ENCODE measurements at places on chromosomes 1 and 21.

- DNase-seq, result no peak
These were observed 34.5 kb downstream of the PROX1 start for GRCh38 chr1:214022229-214022791.

- DNase-seq, result no peak
These were observed 55.1 kb upstream of the ADARB1 start for GRCh38 chr21:45019076-45019886.

GRCh38 chr1:180976732-180977357 is 45.8 kb downstream of the STX6 start:
- no peak for DNase-seq

DNA sequence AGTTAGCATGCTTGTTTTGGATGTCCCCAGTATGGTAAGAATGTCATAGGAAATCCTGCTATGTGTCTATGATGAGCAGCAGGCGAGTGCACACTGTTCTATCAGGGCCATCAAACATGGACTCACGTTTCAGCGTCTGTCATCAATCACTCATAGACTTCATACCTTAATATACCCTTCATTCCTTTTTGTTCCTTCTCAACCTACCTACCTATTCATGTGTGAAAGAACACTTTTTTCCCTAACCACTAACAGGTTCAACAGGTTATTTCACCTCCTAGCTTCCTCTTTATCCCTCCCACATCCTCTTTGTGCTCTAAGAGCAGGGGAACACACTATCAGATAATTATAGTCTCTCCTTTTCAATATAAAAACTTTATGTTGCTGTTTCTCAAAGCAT is 300.6 kb downstream of the TM2D1 start:
- no peak for DNase-seq

- DNase-seq, result no peak
These were observed 7.8 kb downstream of the SNAP47 start for GRCh38 chr1:227742738-227743715.

GRCh38 chr1:111290104-111290503 is 547 bp upstream of the CHIA start:
- no peak for DNase-seq

DNA sequence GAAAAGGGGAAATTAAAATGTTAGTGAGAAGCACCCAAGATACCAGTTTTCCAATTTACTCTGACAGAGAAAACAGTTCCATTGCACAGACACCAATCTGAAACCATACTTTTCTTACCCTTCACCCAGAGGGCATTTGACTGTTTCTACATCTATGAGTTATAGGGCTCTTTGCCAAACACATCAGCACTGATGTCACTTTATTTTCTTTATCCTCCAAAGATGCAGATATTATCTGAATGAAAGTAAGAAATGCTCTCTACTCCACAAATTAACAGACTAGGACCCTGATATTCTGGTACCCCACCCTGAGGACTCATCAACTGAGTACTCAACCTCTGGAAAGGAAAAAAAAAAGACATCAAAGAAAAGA is 24.2 kb upstream of the PEX19 start:
- no peak for DNase-seq

- no peak for DNase-seq
These were observed 40.9 kb downstream of the PLA2G4A start for GRCh38 chr1:186869526-186870228.

DNA sequence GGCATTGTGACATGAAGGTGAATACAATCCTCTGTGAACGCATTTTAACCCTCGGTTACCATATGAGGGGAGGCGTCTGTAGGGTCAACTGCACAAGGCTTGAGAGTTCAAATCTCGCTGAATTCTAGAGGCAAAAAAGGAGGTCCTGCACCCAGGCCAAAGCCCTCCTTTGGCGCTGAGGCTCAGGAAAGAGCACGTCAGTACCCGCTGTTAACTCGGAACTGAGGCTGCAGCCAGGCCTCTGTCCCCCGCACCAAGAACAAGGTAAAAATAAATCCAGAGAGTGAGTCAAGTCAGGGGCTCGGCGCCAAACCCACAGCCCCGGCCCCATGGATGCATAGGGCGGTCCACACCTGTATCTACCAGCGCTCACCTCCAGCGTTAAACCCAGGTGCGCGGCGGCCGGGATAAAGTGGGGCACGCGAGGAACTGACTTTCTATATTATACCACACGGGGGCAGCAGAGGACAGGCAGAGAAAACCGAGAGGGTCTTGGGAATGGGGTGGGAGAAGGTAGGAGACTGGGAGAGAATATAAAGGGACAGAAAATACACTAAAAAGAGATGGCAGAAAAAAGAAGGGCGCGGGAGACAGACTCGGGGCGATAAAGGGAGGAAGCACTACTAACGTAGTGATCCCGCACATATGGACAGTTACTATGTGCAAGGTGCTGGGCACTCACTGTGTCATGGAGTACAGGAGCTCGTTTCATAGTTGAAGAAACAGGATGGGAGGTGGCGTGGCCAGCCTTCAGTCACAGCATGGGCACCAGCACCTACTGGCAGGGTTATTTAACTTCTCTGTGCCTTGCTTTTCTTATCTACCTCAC is 54.9 kb downstream of the DMRTA2 start:
- no peak for DNase-seq

DNA sequence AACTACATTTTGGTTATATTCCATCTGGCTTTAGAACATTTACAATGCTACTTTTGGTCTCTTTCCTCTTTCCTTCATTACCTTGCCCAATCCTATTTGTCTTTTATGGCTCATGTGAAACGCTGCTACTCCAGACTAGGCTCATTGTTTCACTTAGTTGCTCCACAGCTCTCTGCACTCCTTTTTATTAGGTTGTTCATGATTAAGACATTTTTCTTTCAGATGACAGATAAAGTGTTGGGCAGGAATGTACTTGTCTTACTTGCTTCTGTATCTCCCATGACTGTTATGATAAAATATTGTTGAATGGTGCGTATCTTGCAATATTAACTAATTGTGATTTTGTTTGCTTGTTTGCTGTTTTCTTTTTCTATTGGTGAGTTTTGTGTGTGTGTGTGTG is 1532.3 kb downstream of the KCNT2 start:
- no peak for DNase-seq

DNA sequence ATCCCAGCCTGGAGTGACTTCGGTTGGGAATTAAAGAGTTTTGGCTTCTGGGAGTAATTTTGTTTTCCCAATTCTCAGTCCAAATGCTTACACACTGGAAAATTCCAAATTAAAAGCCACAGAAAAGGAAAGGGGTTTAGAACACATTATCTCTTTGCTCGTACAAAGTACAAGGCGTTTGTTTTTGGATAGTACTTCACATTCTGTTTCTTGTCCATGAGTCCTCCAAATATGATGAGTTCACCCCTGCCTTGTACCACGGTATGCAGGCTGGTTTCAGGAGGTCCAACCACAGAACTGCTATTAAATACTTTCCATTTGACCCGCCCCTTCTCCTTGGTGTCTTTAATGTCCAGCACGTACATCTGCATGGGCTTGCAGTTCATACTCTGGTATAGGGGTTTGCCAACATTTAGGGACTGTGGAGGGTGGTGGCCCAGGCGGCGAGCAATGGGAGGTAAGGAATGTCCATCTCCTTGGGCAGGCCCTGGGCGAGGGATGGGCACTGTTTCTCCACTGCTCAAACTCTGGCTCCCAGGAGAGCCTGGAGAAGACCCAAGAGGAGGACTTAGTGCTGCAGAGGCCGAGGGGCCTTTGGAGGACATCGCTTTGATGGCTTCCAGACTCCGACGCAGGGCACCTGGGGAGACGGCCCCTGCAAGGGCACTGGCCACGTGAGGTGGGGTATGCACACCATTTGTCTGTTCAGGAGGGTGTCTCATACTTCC is 13.7 kb upstream of the CPLANE2 start:
- DNase-seq, result no peak

DNA sequence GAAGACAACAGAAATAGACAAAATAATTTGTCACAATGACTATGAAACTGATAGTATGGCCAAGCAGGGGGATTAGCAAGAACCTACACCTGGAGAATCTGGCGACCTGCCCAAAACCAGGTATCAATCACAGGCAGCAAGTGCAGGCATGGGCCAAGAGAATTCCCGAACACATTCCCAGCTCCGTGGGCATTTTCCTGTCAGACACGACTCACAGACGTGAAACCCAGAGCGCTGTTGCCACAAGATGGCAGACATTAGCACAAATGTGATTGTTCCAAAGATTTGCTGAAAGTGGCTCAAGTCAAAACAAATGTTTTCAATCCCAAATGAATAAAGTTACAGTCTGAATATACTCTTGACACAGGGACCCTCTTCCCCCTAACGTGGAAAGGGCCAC is 36.8 kb downstream of the HLCS start:
- no peak for DNase-seq

- no peak for DNase-seq
These were observed 65.3 kb upstream of the PPP2R5A start for GRCh38 chr1:212219679-212220463.

DNA sequence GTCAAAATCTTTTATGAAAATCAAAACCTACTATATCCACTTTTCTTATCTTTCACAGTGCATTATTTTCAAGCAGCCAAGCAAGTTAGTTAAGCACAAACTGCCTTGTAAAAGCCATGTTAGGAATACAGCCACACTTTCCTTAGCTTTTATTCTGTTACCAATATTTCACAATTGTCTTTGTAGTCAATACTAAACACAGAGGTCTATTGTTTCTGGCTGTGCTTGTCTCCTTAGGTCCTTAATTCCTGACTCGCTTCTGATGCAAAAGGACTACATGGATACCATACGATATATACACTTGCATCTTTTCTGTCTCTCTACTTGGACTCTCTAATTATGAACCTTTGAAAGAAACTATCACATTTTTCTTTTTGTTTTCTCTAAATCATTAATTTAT is 331.8 kb downstream of the NEGR1 start:
- DNase-seq, result no peak

DNA sequence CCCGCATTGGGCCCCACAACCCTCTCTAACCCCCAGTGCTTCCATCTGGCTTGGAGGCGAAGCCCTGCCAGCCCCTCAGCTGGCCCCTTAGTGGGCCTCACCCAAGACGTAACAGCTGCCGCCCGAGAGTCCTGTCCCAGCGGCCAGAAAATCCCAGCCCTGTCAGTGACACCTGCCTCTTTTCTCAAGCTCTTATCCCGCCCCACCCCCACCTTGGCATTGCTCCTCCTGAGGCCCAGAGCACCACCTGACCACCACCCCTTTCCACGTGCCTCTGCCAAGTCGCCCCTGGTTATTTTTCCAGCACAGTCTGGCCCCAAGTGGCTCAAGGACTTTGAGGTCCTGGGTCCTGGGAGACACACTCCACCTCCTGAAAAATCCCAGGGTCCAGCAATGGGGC is 5.9 kb upstream of the CTRC start:
- DNase-seq, result no peak

DNA sequence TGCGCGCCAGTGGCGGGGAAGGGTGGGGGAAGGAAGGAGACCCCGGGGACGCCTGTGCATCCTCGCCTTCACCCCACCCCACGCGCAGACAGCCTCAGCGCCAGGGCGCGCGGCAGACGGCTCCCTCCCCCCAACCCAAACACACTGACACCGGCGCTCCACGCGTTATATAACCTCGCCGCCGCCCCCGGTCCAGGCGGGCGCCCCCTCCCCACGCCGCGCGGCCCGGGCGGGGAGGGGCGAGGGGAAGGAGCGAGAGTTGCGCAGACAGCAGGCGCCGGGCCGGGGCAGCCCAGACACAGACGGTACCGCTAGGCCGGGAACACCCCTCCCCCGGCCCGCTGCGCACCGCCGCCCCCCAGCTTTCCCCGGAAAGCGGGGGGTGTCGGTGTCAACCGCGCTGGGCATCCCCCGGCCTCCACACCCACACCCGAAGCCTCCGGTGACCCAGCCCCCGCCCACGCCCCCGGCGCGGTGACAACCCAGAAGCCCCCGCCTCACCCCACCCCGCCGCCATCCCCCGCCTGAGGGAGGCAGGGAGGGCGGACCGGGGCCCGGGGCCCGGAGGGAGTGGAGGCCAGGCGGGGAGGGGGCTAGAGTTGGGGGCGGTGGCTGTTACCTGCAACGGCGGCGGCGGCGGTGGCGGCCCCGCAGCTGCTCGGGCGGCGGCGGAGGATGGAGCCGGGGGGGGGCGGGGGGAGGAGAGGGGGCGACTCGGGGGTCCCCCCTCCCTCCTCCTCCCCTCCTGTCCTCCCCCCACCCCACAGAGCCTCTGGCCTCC is 432 bp downstream of the AKT3 start:
- DNase-seq, result no peak

GRCh38 chr21:42594616-42595282 is 58.7 kb upstream of the PDE9A start:
- DNase-seq, result no peak

DNA sequence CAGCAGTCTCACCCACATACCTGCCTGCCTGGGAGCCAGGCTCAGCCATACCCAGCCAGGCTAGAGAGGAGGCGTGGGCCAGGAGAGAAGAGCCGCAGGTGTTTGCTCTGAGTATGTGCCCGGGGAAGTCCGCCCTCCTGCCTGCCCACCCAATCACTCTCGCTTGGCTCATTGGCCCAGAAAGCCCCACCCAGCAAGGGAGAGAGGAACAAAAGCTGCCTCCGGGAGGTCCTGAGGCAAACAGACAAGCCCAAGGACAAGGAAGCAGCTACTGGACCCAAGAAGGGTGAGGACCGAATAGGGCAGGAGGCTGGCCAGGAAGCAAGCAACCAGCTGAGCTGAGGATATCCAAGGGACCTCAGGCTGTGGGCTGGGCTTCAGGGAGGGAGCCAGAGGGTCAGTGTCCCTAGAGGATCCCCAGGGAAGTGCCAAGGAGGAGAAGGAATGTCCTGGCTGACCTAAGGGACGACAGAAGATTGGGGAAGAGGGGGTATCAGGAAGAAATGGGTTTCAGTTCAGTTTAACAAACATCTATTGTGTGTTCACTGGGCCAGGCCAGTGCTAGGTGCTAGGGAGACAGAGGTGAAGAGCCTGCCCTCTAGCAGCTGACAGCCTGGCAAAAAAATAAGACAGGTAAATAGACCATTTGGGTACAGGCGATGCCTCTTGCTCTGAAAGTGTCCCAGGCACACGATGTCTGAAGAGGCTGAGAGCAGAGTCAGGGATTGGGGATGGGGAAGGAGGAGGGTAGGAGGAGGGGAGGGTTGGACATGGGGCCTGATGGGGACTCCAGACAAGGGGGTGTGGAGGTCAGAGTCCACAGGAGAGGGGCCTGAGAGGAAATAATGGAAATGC is at the start of gene GJB4:
TSS of gene GJB4 (plus strand) at position 238 of the 855 bp plus-strand sequence. CDS start 1,515 bp downstream, outside the sequence.
- DNase-seq, result no peak

DNA sequence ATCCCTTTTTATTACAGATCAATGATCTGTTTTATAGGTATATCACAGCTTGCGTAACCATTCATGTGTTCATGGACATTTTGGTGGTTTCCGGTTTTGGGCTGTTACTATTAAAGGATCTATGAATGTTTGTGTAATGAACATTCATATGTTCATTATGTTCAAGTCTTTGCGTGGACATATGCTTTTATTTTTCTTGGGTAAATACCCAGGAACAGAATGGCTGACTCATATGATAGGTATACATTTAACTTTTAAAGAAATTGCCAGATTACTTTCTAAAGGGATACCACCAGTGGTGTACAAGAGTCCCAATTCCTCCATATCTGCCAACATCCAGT is 73.7 kb downstream of the SPATA46 start:
- DNase-seq, result no peak

- no peak for DNase-seq
These were observed 42.9 kb upstream of the CD53 start for GRCh38 chr1:110829955-110830553.

- DNase-seq, result no peak
These were observed 11.4 kb downstream of the DOCK7 start for GRCh38 chr1:62676611-62677356.

GRCh38 chr1:185834371-185834905 is 100.2 kb downstream of the HMCN1 start:
- DNase-seq, result no peak

- DNase-seq, result no peak
These were observed 25.0 kb downstream of the MCOLN2 start for GRCh38 chr1:84971957-84972356.
